Endodermal cell (in vitro differentiated cells): ENCODE measurements at places on chromosomes 2 and 18.

- H3K4me3 ChIP-seq, result no peak overlapping the region
- DNase-seq, result peak; percentile 14
- H3K27me3 ChIP-seq, result no peaks in the 10 kb centered on the region
- H3K27ac ChIP-seq, result peak overlapping the region; percentile 42
- H3K4me1 ChIP-seq, result no peaks in the 10 kb centered on the region
Measured at GRCh38 chr18:58373481-58373880, 255.4 kb downstream of the ALPK2 start.

DNA sequence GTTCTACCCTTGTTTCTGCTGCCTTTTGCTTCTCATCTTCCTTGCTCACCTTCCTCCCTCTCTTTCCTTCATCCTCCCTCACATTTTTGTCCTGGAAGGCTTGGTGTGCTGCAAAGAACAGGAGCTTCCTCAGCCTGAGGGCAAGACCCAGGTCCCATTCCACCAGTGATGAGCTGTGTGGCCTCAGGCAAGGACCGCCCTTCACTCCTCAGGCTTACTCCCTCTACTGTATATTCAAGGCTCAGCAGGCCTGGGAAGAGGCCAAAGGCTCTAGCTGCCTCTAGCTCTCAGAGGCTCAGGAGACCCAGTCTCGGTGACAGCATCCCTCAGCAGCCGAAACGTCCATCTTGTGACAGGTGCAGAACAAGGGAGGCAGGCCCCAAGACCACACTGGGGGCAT, 97.5 kb downstream of the MRO start:
- H3K27me3 ChIP-seq, result no peaks in the 10 kb centered on the region
- DNase-seq, result no peak
- H3K4me3 ChIP-seq, result no peak overlapping the region
- no peaks in the 10 kb centered on the region for H3K36me3 ChIP-seq
- H3K4me1 ChIP-seq, result no peaks in the 10 kb centered on the region

DNA sequence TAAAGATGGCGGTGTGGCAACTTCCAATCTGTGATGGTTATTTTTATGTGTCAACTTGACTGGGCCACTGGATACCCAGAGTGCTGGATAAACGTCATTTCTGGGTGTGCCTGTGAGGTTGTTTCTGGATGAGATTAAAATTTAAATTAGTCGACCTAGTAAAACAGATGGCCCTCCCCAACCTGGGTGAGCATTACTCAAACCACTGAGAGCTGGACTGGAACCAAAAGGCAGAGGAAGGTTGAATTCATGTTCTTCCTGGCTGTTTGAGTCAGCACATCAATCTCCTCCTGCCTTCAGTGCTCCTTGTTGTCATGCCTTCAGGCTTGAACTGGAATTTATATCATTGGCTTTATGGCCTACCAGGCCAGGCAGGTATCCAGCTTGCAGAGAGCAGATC, 190.8 kb upstream of the RGPD4 start:
- no peak overlapping the region for H3K4me3 ChIP-seq
- no peak overlapping the region for H3K27ac ChIP-seq
- no peaks in the 10 kb centered on the region for H3K4me1 ChIP-seq
- DNase-seq, result no peak
- no peaks in the 10 kb centered on the region for H3K27me3 ChIP-seq

DNA sequence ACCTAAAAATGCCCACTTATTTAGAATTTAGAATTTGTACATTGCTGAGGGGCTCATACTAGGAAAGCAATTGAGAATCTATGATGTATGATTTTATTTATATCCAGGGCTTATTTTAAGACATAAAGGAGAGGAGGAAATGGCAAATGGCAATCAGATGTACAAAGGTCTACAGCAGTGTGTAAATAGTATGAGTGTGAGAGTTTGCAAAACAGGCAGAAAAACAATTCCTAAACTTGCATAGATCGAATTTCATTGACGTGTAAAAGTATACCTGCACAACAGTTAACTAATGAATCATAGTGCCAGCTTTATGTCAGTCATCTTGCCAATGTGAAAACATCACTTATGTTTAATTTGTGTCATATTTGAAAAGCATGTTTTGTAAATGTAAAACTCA, 718.7 kb upstream of the GCFC2 start:
- no peaks in the 10 kb centered on the region for H3K4me1 ChIP-seq
- H3K36me3 ChIP-seq, result no peaks in the 10 kb centered on the region
- H3K27me3 ChIP-seq, result no peaks in the 10 kb centered on the region

- H3K4me1 ChIP-seq, result no peaks in the 10 kb centered on the region
- no peak overlapping the region for H3K27ac ChIP-seq
Measured at GRCh38 chr2:101909760-101910159, 82.0 kb upstream of the IL1R2 start.

GRCh38 chr2:112257575-112257974, 2.7 kb upstream of the ZC3H8 start:
- no peak for DNase-seq
- peaks cover under 1% of the 10 kb centered on the region for H3K4me1 ChIP-seq
- H3K4me3 ChIP-seq, result no peak overlapping the region
- no peak overlapping the region for H3K27ac ChIP-seq
- no peaks in the 10 kb centered on the region for H3K36me3 ChIP-seq
